ENCODE measurements at places on chromosomes 5 and 9.

DNA sequence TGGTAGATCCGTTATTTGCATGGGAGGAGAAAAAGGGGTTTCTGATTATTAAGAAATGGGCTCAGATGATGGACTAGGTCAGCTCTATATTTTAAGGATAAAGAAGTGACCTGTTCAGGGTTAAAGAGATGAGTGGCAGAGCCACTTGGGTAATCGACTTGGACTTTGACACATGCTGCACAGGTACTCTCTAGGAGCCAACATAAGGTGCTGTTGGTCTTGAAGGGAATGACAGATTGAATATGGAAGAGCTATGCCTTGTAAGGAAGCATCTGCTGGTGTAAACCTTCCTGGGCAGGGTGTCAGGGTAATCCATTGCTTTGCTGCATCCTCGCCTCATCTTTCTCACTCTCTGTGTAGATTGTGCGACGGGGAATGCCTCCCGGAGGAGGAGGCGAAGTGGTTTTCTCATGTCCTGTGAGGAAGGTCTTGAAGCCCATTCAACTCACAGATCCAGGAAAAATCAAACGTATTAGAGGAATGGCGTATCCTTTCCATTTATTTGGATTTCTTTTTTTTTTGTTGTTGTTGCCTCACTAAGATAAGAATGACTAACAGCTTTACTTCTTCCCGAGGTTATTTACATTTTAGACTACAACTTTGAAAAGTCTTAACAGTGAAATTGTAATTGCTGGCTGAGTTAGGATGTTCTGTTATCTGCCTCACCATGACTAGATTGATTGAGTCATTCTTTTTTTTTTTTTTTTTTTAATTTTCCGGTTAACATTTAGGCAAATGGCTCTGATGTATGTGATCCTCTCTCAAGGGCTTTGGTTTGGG is 41.2 kb downstream of the RCL1 start:
- no peak for DNase-seq

- no peak for DNase-seq
Observed at GRCh38 chr5:139651043-139651834, 3.1 kb downstream of the CXXC5 start.

DNA sequence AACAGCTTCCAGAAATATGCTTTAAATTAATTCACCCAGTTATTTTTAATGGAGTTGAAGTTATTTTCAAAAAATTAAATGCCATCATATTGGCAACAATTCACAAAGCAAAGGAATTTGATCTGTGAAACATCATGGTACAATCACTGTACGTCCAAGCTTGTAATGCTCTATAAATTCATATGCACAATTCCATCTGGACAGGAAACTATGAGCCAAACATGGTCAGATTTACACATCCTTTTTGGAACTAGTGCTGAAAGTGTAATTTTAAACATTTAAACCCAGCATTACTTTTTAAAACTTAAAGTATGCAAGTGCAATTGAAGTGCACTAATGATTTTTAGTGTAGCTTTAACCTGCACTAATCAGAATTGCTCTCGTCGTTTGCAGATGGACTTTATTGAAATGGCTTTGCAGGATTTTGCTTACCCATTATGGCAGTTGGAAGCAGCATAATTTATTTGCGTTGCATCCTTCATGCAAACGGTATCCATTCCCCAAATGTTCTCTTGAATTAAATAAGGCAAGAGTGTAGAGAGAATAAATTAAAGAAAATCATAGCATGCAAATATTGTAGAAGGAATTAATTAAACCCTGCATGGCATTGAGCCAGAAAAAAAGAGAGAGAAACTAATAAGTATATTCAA is 21.0 kb upstream of the OR13F1 start:
- no peak for DNase-seq

GRCh38 chr9:4298255-4299004 is 1.4 kb downstream of the GLIS3 start:
- DNase-seq = no peak

DNA sequence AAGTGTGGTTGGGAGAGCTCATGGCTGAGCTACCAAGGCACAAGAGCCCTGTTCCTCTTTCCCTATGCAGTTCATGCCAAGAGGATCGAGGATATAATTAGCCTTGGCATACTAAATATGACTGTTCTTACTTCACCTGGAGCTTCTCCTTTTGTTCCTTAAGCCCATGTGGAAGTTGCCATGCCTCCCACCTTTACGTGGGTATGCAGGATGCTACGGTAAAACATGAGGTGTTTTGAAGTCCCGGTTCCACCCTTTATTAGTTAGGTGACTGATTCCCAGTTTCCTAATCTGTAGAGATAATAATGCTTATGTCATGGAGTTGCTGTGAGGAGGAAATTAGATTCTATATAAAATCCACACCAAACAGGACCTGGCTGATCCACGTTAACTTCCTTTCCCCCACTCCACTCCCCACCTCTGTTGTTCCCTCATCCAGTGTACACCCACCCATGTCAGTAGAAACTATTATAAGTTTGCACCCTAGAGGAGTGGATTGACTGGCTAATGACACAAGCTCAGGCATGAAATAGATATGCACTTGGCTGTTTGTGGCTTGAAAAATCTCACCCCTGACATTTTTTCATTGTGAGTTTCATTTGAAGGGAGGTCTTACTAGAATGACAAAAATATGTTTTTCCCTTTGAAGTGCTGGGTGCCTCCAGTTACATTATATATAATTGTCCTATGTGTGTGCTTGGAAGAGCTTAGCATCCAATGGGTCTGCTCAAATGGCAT is 36.8 kb upstream of the SHOC1 start:
- DNase-seq = no peak

DNA sequence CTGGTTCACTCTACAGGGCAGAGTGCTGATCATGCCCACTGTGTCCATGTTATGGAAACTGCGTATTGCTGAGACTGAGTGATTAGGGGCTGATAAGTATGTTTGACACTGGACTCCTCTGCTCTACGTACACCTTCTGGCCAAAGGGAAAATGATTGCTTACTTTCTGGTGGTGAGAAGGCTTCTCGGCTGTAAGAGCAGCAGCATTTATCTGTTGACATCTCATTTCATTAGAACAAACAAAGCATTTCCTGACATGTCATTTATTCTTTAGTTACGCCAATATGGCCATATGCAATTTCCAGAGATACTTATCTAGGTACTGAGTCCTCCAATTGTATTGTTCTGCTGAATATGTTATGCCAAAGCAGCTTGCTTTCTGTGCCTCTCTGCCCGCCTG is 5.6 kb downstream of the FAXDC2 start:
- no peak for DNase-seq

- DNase-seq = no peak
Observed at GRCh38 chr5:154826-155225, 36.5 kb upstream of the LRRC14B start.

DNA sequence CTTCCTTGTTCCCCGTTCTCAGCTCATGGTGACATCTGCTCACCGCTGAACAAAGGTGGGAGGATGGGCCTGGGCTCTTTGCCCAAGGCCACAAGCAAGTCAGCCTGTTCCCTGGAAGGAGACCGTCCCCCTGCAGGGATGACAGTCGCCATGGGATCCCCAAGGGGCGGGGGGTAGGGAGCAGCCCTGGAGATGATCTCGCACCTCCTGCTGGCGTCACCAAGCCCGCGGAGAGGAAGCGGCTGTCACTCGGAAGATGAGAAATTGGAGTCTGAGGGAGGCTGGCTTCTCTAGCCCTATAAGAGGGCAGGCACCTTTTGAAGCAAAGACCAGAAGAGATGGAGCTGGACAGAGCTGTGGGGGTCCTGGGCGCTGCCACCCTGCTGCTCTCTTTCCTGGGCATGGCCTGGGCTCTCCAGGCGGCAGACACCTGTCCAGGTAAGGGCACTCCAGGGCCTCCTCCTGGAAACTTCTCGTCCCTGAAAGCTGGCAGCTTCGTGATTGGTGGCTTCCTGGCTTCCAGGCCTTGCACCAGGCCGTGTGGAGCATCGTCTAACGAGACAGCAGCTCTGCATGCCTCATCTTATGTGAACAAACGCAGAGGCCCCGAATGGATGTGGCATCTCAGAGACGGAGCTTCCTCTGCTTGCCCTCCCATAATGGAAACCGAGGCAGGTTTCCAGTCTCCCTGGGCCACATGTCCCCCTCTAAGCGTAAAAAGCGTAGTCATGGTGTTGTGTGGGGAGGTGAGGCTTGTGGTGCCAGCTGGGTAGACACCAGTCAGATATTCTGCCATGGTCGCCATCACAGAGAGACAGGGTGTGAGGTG is at the start of gene FCN2:
Gene FCN2, plus strand, starts transcription at position 327 of the 829 bp plus-strand sequence. Its CDS starts 12 bp downstream, at position 339.
- no peak for DNase-seq

DNA sequence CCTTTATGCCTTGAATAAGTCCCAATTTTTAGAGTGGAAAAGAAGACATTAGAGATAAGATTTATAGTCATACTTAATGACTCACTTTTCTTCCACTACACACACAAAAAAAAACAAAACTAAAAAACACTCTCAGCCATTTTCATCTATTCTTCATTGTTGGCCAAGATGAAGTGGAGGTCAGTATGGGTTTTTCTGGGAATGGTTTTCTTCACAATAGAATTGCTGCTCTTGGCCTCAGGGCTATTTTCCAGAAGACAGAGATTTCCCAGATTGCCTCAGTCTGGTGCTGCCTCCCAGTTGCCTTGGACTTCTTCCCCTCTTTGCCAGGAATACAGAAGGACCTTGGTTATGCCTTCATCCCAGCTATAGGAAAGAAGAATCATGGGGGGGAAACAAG is 463.7 kb downstream of the TMEM232 start:
- no peak for DNase-seq

- DNase-seq = no peak
Observed at GRCh38 chr9:116182876-116183275, 29.3 kb downstream of the PAPPA start.

- no peak for DNase-seq
Observed at GRCh38 chr5:127085796-127086195, 12.5 kb upstream of the C5orf63 start.

DNA sequence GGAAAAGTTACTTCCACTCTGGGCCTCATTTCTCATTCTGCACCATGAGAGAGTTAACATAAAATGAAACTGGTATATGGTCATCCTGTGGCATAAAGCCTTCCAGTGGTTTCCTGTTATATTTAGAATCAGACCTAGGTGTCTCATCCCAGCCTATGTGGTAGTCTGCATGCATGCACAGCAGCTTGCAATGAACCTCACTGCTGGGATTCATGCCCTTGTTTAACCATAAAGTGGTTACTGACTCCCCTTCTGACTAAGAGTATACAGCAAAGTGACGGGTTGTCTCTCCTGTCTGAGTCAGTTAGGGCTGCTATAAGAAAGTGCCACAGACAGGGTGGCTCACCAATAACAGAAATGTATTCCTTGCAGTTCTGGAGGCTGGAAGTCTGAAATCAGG is 14.7 kb upstream of the TDRD7 start:
- DNase-seq = no peak

GRCh38 chr9:108437656-108438055 is 418.1 kb downstream of the ACTL7B start:
- DNase-seq = no peak

DNA sequence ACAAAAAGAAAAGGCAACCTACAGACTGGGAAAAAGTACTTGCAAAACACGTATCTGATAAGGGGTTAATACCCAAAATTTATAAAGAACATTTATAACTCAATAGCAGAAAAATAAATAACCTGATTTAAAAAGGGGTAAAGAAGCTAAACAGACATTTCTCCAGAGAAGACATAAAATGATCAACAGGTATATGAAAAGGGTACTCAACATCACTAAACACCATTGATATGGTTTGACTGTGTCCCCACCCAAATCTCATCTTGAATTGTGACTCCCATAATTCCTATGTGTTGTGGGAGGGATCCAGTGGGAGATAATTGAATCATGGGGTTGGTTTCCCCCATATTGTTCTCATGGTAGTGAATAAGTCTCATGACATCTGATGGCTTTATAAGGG is 27.1 kb upstream of the LIFR start:
- DNase-seq = no peak

- no peak for DNase-seq
Observed at GRCh38 chr9:82490019-82490499, 501.5 kb downstream of the SPATA31D1 start.

DNA sequence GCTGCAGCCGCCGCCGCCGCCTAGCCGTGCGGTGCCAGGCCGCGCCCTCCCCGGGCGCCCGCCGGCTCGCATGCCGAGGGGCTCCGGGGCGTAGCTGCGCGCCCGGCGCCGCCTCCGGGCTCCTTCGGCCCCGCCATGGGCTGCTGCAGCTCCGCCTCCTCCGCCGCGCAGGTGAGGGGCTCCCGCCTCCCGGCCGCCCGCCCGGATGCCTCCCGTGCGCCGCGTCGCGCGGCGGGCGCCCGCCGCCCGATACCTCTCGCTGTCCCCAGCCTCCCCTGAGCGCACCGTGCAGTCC is 230 bp downstream of the SLC44A1 start:
- no peak for DNase-seq

DNA sequence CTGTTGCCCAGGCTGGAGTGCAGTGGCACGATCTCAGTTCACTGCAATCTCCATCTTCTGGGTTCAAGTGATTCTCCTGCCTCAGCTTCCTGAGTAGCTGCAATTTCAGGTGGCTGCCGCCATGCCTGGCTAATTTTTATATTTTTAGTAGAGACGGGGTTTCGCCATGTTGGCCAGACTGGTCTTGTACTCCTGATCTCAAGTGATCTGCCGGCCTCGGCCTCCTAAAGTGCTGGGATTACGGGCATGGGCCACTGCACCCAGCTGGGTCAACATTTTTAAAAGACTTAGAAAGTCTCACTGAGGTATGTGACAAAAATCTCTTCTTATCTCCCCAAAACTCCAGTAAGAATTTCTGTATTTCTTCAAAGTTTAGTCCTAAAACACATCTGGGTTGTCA is 211.6 kb downstream of the CTNND2 start:
- DNase-seq = no peak

DNA sequence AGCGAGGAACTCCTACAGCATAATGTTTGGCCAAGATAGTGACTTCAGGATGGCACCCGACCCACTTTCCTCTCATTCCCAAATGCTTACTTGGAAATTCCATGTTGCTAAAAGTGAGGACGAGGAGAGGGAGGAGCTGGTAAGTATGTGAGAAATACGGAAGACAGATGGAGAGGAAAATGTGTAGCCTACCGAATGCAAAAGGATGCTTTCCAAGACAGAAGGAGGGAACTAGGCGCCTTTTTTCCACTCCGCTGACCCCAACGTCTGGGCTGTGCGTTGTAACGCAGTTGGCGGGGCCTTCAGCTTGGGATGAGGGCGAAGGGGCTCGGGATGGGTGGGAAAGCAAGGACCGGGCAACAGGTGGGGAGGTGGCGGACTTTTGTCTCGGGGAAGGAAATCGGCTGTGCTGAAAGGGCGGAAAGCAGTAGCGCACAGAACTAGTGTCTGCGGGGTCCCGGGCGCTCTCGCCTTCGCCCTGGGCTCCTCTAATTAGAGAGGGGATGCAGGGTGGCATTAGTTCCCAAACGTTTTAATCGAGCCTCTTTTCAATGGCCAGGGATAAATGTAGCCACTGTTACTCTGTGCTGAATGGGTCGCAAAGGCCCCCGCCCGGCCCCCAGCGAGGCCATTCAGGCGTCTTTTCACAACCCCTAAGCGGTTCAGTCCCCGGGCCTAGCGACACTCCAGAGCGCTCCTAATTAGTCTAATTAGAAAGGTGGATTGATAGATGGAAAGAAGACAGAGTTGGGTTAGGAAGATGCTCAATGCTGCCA is 12.6 kb downstream of the FOXD1 start:
- no peak for DNase-seq

DNA sequence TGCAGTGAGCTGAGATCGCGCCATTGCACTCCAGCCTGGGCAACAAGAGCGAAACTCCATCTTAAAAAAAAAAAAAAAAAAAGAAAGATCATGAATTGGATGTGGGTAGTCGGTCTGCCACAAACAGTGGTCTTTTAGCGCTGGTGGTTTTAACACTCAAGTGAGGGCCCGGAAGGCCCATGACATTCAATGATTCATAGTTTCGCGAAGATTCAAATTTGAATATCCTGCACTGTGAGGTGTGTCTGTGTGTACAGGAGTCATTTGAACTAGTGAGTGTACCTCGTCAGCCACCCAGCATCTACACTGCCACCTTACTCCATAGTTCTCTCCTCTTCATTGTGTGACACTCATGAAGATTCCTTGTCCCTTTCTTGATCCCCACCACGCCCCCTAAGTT is 41.3 kb downstream of the CFAP77 start:
- no peak for DNase-seq
